Nephron progenitor cell (in vitro differentiated cells): ENCODE measurements at places on chromosomes 1 and 21.

DNA sequence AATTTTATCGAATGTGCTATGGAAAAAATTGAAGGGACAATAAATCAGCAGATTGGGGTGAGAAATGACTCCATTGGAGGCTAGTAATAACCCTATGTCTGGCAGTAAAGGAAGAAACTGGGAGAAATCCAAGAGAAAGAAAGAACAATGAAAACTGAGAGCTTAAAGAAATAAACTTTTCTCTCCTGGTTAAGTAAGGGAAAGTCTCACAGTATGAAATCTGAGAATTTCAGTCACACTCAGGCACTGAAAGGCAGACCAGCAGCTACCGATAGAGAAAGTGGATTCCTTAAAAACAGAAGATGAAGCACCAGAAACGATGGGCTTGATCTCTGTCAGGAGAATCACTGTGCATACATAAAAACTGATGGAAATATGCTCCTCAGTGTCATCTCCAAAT lies 404.2 kb downstream of the PLPP3 start:
- no peak overlapping the region for H3K4me3 ChIP-seq
- H3K36me3 ChIP-seq: peaks cover 5% of the 10 kb centered on the region
- peaks cover 8% of the 10 kb centered on the region for H3K27me3 ChIP-seq
- no peak for DNase-seq
- H3K4me1 ChIP-seq: peaks cover 14% of the 10 kb centered on the region

DNA sequence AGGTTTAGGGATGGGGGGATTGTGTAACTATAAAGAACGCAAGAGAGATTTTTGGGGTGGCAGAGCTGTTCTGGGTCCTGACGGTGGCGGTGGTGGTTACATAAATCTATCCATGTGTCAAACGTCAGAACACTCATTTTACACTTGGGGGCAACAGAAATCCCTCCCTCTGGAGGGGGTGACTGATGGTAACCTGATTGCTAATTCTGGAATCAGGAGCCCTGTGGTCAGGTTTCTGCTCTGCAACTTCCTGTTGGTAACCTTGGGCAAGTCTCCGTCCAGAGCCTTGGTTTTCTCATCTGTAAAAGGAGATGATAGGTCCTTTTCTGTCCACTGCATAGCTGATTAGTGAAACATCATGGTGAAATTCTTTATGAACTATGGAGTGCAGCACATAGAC lies 40.9 kb downstream of the ALPL start:
- H3K27ac ChIP-seq: no peak overlapping the region
- H3K36me3 ChIP-seq: no peaks in the 10 kb centered on the region
- H3K4me3 ChIP-seq: no peak overlapping the region
- DNase-seq: no peak

- H3K27me3 ChIP-seq: no peaks in the 10 kb centered on the region
- H3K27ac ChIP-seq: peak overlapping the region; percentile 31
- no peak for DNase-seq
- H3K4me3 ChIP-seq: peak overlapping the region; percentile 2
Measured at GRCh38 chr1:217078078-217078690, 355.0 kb upstream of the ESRRG start.

DNA sequence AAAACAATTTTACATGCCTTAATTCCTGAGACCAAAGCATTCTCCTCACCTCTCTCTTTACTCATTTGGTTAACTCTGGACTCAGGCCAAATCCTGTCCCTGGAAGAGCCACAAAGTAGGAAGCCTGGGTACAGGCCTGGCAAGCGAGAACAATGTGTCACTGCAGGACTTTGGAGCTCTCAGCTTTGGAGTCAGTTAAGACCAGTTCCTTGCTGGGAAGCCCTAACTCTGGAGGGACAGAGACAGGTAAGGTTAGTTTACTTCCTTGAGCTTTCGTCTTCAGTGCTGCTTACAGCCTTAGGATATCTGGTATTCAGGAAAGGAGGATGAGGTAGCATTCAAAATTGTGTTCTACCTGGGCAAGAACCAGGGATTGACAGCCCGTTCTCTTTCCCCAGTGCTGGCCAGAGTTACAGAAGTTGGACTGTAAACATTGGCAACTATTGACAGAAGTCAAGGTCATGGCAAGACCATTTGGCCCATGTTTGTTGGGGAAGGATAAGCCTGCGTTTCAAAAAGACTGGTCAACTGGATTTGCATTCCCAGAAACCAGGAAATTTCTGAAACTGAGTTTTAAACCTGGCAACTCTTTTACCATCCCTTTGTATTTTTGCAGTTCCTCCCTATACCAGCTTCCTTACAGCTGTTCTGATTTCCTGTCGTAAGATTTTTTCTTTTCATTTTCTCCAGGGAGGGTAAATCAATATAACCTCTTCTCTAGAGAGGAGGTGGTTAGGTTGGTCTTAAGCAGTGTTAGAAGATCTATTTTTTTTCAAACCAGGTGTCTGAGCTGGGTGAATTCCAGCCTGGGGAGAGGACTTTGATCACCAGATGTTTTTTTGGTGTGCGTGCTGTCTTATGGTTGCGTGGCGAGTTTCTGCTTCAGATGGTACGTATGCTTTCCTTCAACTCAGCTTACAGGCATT lies at the start of gene C4BPB:
Gene C4BPB (plus strand): TSS at position 160 of the 926 bp plus-strand sequence. CDS start 672 bp downstream, at position 832.
- H3K27ac ChIP-seq: no peak within 1 kb of the TSS
- peaks cover 15% of the 10 kb centered on the region for H3K27me3 ChIP-seq
- no peak for DNase-seq

- H3K4me1 ChIP-seq: peaks cover 25% of the 10 kb centered on the region
- no peak for DNase-seq
- peaks cover 8% of the 10 kb centered on the region for H3K36me3 ChIP-seq
- H3K27ac ChIP-seq: no peak overlapping the region
- peaks cover 28% of the 10 kb centered on the region for H3K27me3 ChIP-seq
Measured at GRCh38 chr21:45376459-45377324, 28.3 kb upstream of the COL18A1 start.

- DNase-seq: peak; percentile 61
- peaks cover 40% of the 10 kb centered on the region for H3K4me1 ChIP-seq
- H3K36me3 ChIP-seq: no peaks in the 10 kb centered on the region
- peak within 1 kb of the TSS; percentile 81 for H3K4me3 ChIP-seq
- no peak within 1 kb of the TSS for H3K27ac ChIP-seq
Measured at GRCh38 chr1:62318756-62319544, at the start of gene KANK4. Gene KANK4 (minus strand): TSS chr1:62319434. CDS start chr1:62281564, 37,870 bp downstream.

- H3K36me3 ChIP-seq: no peaks in the 10 kb centered on the region
- peaks cover 16% of the 10 kb centered on the region for H3K4me1 ChIP-seq
- DNase-seq: no peak
- peaks cover 60% of the 10 kb centered on the region for H3K27me3 ChIP-seq
Measured at GRCh38 chr1:37392051-37392450, 82.3 kb upstream of the ZC3H12A start.

GRCh38 chr1:24465638-24466037 lies 37.0 kb upstream of the RCAN3 start:
- H3K36me3 ChIP-seq: peaks cover 11% of the 10 kb centered on the region
- peaks cover 5% of the 10 kb centered on the region for H3K4me1 ChIP-seq
- H3K27ac ChIP-seq: no peak overlapping the region
- peaks cover 60% of the 10 kb centered on the region for H3K27me3 ChIP-seq

DNA sequence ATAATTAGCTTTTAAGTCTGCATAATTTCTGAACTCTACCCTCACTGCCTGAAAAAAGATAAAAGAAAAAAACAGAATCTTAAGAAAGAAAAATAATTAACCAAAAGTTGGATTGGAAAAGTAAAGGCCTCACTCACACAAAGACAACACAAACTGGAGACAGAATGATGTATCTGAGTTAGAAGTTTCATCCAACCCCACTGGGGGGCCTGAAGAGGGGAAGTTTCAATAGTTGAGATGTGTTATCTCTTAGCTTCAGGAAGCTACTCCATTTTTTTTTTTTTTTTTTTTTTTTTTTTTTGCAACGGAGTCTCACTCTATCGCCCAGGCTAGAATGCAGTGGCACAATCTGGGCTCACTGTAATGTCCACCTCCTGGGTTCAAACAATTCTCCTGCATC lies 19.9 kb downstream of the SYDE2 start:
- no peak overlapping the region for H3K4me3 ChIP-seq
- peaks cover 19% of the 10 kb centered on the region for H3K36me3 ChIP-seq
- H3K4me1 ChIP-seq: no peaks in the 10 kb centered on the region
- no peak for DNase-seq
- no peaks in the 10 kb centered on the region for H3K27me3 ChIP-seq

DNA sequence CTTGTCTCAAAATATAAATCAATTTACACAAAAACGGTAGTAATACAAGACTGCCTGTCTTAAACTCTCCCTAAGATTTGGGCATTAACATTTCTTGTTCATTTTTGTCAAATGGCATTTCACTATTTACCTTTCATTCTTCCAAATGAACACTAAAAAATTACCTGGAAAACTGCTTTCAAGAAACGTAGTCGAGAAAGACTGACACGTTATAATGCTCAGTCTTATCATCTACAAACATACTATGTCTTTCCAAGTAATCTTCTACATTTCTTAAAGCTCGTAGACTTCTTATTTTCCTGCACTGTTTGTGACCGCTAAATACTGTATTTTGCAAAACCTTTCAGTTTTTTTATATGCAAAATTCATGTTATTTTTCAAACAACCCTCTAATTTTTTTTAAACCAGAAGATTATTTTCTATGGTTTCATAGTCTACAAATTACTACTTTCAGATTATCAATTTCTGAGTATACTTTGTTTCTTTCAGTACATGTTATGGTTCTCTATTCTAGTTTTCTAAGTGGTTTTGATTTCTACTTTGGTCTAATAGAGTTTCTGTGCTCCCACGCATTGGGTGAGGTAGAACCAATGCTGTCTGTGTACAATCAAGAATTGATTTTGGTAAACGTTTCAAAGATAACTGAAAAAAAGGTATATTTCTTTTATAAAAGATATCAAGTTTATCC lies 336.4 kb downstream of the SMYD3 start:
- no peak for DNase-seq
- H3K27ac ChIP-seq: no peak overlapping the region
- H3K4me1 ChIP-seq: peaks cover 17% of the 10 kb centered on the region

DNA sequence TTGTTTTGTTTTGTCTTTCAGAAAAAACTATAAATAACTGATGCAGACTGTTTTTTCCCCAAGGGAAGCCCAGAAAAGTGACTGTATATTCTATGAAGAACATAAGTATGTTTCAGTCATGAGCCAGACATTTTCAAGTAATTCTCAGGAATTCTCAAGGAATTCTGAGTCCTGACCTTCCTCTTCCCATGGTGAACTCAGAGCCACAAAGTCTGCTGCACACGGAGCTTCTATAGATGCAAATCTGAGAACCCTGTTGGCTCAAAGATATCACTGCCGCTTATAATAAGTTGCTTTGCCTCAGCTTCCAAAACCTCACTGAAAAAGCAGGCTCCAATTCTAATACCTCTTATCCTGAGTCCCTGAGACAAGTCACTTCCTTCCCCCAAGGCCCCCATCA lies 418.5 kb upstream of the RUNX1 start:
- no peaks in the 10 kb centered on the region for H3K36me3 ChIP-seq
- no peaks in the 10 kb centered on the region for H3K27me3 ChIP-seq
- H3K4me3 ChIP-seq: no peak overlapping the region
- H3K27ac ChIP-seq: no peak overlapping the region

GRCh38 chr1:31470794-31471315 lies 57.8 kb downstream of the SERINC2 start:
- no peak overlapping the region for H3K27ac ChIP-seq
- H3K27me3 ChIP-seq: peaks cover 21% of the 10 kb centered on the region
- no peaks in the 10 kb centered on the region for H3K36me3 ChIP-seq
- no peak overlapping the region for H3K4me3 ChIP-seq
- H3K4me1 ChIP-seq: no peaks in the 10 kb centered on the region

GRCh38 chr1:196317535-196318522 lies 290.4 kb downstream of the KCNT2 start:
- no peak overlapping the region for H3K27ac ChIP-seq
- peak; percentile 15 for DNase-seq
- peaks cover 4% of the 10 kb centered on the region for H3K36me3 ChIP-seq
- no peaks in the 10 kb centered on the region for H3K27me3 ChIP-seq
- H3K4me3 ChIP-seq: no peak overlapping the region

GRCh38 chr1:100539836-100540536 lies 2.0 kb downstream of the GPR88 start:
- no peak overlapping the region for H3K27ac ChIP-seq
- H3K4me3 ChIP-seq: peak overlapping the region; percentile 77
- peak; percentile 52 for DNase-seq
- H3K36me3 ChIP-seq: no peaks in the 10 kb centered on the region

GRCh38 chr1:119917304-119918055 lies 21.2 kb upstream of the ADAM30 start:
- no peak for DNase-seq
- H3K27me3 ChIP-seq: no peaks in the 10 kb centered on the region
- no peaks in the 10 kb centered on the region for H3K4me1 ChIP-seq
- peaks cover 90% of the 10 kb centered on the region for H3K36me3 ChIP-seq
- H3K4me3 ChIP-seq: no peak overlapping the region

DNA sequence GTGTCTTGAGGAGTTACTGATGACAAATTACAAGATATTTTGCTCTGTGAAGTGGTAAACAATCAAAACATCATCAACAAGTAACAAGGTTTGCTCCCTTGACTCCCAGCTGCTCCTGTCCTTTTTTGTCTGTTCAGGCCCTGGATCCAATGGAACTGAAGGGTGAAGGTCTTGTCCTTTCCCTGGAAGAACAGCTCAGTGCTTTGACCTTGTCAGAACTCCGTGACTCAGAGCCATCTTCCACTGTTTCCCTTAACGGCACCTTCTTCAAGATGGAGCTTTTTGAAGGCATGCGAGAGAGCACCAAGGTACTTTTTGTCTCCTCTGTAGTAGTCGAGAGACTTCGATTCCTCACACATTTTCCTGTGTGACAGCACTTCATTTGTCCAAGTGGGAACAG lies 29.0 kb downstream of the TRIM45 start:
- H3K4me3 ChIP-seq: peak overlapping the region; percentile 58
- H3K4me1 ChIP-seq: peaks cover 70% of the 10 kb centered on the region
- no peaks in the 10 kb centered on the region for H3K27me3 ChIP-seq
- H3K36me3 ChIP-seq: peaks cover 50% of the 10 kb centered on the region
- DNase-seq: no peak

DNA sequence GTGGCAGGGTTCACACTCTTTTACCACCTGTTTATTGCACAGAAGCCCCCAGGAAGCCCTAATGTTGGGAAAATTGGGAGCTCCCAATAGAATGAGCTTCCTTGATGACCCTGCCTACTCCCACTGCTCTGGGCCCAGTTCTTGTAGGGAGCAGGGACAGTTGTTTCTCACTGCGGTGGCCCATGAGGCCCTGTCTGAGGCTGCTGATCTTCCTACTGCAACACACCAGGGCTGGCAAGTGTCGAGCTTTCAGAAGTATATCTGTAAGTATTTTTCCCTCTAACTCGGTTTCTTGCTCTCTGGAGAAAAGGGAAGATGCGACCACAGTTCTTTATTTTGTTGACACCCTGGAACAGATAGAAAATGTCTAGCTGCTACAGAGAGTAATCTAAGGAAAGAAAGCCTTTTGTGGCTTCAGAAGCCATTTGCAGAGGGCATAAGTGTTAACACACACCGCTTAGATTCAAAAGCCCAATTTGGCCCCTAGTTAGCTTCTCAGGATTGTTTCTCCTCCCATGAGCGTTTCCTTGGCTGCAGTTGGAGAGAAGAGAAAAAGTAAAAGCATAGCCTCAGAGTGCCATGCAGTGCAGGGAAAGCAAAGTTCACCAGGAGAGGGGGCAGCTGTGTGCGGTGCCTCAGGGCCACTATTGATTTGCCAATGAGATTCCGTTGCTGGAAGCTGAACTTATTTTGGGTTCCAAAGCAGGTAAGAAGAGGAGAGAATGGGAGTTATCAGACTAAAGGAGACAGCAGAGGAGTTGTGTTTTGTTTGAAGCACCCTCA lies 102.6 kb downstream of the SELENOF start:
- peak overlapping the region; percentile 73 for H3K27ac ChIP-seq
- H3K4me1 ChIP-seq: peaks cover 7% of the 10 kb centered on the region
- H3K27me3 ChIP-seq: peaks cover 6% of the 10 kb centered on the region
- DNase-seq: no peak
- H3K36me3 ChIP-seq: peaks cover 6% of the 10 kb centered on the region
